ENCODE measurements at places on chromosomes 4 and X.

DNA sequence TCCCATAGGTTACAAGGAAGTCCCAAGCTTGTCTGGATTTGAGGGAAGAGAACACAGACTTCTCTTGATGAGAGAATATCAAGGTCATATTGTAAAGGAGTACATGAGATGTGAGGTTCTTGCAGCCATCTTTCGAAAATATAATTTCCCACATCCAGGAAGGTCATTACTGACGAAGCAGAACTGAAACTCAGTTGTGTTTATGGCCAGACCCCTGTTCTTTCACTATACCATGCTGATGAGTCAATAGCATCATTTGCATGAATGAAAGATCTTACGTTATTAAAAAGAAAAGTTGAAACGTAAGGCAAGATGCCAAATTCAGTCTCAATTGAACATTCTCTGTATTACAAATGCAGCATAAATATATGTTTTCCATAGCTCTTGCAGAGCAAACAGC is 14.2 kb upstream of the CCDC149 start:
- DNase-seq, result peak; percentile 61

DNA sequence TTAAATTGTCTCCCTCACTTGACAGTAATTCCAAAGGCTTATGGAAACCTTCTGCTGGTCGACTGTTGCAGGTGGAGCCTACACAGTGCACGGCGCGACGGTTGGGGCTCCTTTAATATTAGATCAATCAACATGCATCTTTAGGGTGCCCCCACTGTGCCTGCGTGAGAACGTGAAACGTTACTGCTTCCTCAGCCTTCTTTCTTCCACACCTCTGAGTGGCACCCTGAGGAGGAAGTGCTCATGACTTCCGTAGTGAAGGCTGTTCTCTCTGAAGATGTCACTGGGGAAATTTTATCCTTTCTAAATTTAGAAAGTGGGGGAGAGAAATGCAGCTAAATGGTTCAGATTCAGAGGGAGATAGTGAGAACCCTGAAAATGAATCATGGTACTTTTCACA is 184.0 kb upstream of the ZFP42 start:
- no peak for DNase-seq

DNA sequence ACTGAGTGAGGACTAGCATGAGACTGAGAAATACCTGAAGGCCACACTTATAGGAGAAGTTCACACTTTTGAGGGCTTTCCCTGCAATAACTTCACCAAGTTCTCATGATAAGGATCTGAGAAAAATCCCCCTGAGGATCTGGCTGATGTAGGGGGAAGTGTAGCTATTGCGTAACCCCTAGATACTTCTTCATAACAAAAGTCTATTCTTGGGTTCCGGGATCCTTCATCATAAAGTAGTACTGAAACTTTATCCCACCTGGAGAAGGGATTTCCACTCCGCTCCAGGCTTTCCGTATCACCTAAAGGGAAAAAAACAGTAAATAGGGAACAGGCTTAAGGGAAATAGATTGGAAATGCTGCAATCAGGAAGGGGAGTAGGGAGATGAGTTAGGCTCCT is 13.3 kb downstream of the USP27X start:
- peak; percentile 57 for DNase-seq

- DNase-seq, result no peak
These were observed 593 bp downstream of the ELF4 start for GRCh38 chrX:130109429-130110378.

DNA sequence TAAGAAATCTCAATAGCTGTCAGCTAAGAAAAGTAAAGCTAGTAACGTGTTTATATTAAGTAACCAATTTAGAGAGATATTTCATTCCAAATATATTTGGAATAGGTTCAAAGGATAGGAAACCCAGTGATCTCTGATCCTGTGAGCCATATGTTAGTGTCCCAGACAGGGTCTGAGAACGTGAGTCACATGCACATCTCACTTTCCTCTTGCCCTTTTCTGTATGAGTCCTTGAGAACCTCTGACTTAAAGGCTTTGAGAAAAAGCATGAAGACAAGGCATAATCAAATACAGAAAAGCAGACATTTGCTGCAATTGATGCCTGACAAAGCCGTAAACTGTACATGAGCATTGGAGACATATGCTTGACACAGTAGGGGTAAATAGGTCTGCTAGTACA is 655.1 kb upstream of the ADGRL3 start:
- DNase-seq, result no peak

- no peak for DNase-seq
These were observed 163.3 kb upstream of the IL15 start for GRCh38 chr4:141473026-141473540.

DNA sequence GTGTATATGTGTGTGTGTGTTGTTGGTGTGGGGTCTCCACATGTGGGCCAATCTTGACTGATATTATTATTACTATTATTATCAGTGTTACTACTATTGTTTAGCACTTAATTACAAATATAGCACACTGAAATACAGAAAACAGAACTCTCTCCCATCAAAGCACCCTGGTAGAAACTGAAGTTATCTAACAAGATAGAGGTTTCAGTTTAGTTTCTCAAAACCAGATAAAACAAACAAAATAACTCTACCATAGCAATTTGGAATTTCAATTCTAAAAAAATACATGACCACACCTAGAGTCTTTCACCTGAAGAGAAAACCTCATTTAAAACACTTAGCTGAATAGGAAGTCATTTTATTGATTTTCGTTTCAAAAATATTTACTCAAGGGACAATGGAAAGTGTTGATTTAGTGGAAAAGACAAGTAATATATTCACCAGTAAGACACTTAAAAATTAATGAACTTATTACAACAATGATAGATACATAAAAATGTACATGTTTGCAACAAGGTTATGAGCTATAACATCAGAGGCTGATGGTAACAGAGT is 252.3 kb downstream of the PDHA2 start:
- no peak for DNase-seq

- DNase-seq, result peak; percentile 70
These were observed 379.1 kb downstream of the AR start for GRCh38 chrX:67922966-67923365.

- no peak for DNase-seq
These were observed 289.5 kb downstream of the GLUD2 start for GRCh38 chrX:121336831-121337421.

GRCh38 chr4:95180531-95181242 is 368.1 kb downstream of the UNC5C start:
- no peak for DNase-seq
